Left renal cortex interstitium (tissue), 4 donors: ENCODE measurements at places on chromosomes 13 and 19. TPM values are rescaled to one million over a fixed set of nuclear protein-coding genes. Genes with fewer than 3 reads are reported as not detected.

DNA sequence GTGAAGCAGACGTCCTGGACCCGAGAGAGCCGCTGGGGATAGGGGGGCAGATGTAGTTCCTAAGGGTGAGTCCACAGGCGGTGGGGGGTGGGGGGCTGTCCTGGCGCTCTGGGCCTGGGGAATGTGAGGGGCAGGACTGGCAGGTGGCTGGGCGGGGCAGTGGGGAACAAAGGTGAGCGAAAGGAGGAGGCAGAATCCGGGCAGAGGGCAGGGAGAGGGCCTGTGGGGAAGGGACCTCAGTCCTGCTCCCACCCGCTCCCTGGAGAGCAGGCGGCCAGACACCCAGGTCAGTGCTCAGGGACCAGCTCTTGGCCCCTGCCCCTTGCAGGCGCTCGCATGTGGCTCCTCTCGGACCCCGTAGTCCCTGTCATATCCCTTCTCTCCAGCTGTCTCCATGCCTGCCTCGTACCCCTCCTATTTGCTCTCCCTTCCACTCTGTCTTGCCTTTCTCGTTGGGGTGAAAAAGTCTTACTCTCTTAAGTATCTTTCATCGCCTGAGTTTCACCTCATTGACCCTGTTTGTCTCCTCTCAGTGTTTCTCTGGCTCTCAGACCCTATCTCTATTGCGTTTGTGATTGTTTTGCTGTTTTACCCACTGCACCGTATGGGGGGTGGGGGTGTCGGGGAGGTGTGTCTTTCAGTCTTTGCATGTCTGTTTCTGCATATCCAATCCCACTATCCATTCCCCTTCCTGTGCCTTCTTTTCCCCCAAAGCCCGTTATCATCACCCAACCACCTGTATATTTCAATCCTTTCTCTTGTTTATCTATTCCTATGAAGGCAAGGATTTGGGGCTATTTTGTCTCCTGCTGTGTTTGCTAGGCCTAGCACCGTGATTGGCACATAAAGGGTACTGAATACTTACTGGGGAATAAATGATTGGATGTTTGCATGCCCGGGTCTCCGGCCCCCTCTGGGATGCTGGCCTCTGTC, 5.8 kb downstream of the SPHK2 start:
- no peak for DNase-seq

GRCh38 chr19:20103091-20103740, 25.4 kb downstream of the ZNF90 start:
- no peak for DNase-seq

GRCh38 chr19:50796128-50796633, 6.0 kb downstream of the ACP4 start:
- DNase-seq = no peak

GRCh38 chr19:17138937-17139598, 63.5 kb downstream of the MYO9B start:
- no peak for DNase-seq

DNA sequence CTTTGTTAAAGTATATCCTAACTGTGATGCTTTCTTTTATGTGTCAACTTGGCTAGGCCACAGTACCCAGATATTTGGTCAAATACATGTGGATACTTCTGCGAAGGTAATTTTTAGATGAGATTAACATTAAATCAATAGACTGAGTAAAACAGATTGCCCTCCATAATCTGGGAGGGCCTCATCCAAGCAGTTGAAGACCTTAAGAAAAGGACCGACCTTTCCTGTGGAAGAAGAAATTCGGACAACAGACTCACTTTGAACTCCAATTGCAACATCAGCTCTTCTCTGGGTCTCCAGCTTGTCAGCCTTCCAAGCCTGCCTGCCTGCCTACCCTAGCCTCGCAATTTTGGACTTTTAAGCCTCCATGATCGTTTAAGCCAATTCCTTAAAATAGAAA, 57.9 kb upstream of the DOCK9 start:
- DNase-seq = no peak

DNA sequence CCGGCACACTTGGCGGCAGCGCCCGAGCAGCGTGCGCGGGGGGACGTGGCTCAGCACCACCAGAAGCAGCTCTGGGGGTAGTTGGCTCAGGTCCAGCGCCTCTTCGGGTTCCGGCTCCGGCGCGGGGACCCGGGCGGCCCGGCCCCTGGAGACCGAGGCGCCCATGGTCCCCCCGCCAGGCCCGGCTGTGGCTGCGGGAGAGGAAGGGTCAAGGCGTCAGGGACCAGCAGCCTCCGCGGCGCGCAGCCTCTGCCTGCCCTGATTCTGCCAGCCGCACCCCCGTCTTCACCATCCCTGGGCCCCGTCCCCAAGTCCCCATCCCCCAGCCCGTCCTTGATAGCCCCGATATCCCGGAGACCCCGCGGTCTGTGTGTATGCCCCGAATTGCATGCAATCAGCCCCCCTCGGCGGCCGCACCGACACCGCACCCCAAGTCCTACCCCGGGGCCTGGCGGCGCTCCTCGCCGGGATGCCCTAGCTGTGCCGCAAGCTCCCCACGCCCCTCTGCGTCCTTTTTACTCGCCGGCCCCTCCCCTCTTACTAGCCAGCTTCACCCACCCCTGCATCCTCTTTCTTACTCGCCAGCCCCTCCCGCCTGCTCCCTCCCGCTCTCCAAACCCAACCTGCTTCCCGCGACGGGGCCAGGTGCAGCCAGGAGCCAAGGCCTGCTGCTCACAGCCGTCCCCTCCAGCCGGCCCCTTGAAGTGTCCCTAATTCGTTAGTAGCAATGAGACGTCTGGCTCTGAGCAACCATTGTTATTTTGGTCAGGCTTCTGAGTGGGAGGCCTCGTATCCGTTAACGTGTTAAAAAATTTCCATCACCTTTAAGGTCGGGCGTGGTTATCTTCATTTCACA, at the start of gene FBXO27:
Gene FBXO27 (minus strand): TSS at position 487 of the 856 bp plus-strand sequence. CDS start 322 bp downstream, at position 165.
- no peak for DNase-seq

GRCh38 chr19:28878862-28879566, 333.9 kb downstream of the UQCRFS1 start:
- peak; percentile 46 for DNase-seq

DNA sequence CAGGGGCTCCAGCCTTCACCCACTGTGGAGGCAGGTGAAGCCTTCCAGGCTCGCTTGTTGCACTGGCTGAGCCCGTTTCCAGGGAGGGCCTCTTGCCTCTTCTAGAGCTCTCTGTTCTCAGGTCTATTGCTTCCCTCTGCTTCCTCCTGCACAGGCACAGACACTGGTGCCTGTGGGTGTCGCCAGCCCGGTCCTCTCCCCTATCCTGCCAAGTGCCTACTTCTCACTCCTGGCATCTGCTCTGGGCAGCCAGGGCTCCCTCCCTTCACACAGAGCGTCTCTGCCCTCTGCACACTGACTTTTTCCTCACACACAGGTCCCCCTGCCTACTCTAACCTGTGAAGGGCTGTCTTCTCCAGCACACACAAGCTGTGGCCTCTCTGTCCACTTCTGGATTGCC, 60.3 kb downstream of the SLC7A9 start:
- no peak for DNase-seq

DNA sequence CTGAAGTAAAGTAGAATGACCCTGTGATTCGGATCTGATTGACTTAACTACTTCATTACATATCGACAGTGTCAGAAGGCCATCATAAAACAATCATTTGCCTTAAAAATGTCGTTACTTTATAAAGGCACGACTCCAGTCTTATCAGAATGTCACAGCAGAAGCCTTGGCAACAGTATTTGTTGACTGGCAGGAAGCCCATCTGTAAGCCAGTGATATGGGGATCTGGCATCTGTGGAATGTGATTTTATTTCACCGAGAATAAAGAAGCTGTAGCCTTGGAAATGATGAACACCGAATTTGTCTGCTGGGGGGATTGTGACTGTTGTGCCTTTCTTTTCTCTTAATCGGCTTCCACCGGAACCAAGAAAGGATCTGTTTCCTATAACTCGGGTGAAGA, 362.5 kb downstream of the TDRD3 start:
- DNase-seq = no peak

PCDH8 gene
- polyA plus RNA-seq = not detected

TRPC4 gene
- polyA plus RNA-seq = 5.0 TPM

FREM2 gene
- polyA plus RNA-seq = 38.8 TPM

RDH8 gene
- not detected for polyA plus RNA-seq

THSD1 gene
- 6.4 TPM for polyA plus RNA-seq

MEIOSIN gene
- polyA plus RNA-seq = not detected
